ENCODE measurements at places on chromosomes 2 and 18.

DNA sequence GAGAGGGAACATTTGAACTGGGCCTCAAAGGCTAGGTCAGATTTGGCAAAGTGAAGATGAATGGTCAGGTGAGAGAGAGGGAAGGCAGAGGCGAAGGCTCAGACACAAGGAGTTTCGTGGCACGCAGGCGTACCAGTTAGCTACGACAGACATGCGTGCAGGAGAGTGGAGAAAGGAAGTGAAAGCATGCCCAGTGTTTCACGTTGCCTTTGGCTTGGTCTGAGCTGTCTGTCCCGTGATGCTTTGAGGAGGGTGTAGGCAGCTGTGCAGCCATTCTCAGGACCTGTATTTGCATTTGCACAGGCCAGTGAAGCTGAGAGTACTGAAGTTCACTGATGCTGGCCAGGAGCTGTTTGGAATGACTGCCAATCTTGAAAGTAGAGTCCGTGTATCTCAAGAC, 69.5 kb downstream of the HNRNPLL start:
- DNase-seq = no peak

DNA sequence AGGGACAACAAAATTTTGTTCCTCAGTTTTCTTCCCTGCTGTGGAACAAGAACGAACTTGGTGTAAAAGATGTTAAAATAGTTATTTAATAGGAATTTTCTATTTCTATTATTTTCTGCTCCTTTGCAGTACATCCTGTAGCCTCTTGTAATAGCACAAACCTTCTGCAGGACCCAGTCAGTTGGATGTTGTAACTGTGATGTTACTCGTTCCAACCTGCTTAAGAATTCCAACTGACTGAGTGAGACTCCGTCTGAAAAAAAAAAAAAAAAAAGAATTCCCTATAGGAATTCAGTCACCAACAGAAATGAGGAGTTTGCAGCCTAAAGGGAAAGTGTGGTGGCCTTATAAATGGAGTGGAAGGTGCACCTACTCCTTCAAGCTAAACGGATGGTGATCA, 46.4 kb upstream of the CDH20 start:
- no peak for DNase-seq

DNA sequence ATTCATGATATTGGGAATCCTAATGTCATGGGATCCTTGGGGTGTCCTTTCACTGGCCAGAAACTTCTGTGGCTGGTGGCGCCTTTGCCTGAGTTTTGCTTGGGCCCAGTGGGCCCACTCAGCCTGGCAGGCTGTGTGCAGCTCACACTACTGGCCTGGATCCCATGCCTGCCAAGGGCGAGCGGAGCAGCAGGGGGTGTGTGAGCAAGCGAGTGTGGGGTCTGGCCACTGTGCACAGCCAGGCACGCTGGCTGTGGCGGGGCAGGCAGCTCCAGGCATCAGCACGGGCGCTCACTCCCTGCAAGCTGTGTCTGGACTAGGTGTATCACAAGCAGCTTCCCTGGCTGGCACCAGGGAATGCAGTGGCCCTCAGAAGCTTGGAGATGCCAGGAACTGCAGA, 74.5 kb downstream of the NCOA1 start:
- no peak for DNase-seq

GRCh38 chr2:65636024-65636423, 203.6 kb upstream of the SPRED2 start:
- no peak for DNase-seq

- no peak for DNase-seq
Measured at GRCh38 chr2:239255218-239255617, 145.6 kb downstream of the HDAC4 start.

- DNase-seq = no peak
Measured at GRCh38 chr2:230155359-230155758, 64.4 kb downstream of the SP110 start.

DNA sequence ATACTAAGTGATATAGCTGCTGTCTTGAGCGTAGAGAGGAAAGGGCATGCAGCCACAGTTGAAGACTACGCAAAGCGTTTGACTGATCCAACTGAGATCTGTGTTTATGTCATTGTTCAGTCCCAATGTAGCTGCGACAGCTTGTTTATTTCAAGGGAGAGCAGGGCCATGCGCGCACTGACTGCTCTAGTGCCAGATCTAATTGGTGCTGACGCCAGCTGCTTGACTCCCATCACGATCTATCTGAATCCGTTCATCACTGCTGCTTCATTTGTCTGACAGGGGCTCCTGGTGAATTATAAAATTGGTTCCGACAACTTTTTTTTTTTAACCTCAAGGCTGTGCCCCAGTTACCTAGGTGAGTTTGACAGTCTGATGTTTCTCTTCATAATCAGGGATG, 75.7 kb downstream of the CHST9 start:
- no peak for DNase-seq

GRCh38 chr2:26273501-26273900, 28.8 kb downstream of the HADHB start:
- DNase-seq = no peak

GRCh38 chr2:98489971-98490962, 45.6 kb downstream of the INPP4A start:
- no peak for DNase-seq

DNA sequence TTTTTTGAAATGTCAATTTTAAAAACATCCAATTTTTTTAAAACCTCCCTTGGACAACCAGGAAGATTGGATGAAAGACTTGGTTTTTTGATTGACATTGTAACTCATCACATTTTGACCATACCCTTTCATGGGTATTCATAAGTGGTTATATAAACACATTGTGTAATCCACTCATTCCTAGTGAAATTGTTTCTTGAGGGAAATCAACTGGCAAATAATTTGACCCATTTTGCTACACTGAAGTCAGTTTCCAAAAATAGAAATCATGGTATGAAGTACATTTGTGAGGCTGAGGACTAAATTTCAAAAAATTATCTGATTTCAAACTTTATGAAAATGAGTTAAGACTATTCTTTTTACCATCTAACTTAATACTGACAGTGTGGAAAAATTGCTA, 31.5 kb downstream of the FBXO48 start:
- DNase-seq = peak; percentile 37

DNA sequence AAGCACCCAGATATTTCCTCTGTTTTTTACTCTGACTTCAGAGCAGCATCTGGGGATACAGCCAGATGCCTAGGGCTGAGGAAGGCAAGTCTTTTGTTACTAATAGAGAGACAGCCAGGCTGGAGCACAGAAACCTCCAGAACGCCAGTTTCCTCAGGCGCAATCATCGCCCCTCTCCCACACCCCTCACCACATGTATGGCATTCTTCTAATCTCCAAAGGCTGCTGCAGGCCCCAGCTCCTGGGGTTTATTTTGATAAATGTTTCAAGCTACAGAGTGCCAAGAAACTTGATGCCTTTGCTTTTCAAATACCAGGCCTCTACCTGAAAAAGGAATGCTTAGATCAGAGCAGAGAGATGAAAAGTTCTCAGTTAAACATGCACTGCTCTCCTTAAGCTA, 283.6 kb downstream of the RBM43 start:
- no peak for DNase-seq

DNA sequence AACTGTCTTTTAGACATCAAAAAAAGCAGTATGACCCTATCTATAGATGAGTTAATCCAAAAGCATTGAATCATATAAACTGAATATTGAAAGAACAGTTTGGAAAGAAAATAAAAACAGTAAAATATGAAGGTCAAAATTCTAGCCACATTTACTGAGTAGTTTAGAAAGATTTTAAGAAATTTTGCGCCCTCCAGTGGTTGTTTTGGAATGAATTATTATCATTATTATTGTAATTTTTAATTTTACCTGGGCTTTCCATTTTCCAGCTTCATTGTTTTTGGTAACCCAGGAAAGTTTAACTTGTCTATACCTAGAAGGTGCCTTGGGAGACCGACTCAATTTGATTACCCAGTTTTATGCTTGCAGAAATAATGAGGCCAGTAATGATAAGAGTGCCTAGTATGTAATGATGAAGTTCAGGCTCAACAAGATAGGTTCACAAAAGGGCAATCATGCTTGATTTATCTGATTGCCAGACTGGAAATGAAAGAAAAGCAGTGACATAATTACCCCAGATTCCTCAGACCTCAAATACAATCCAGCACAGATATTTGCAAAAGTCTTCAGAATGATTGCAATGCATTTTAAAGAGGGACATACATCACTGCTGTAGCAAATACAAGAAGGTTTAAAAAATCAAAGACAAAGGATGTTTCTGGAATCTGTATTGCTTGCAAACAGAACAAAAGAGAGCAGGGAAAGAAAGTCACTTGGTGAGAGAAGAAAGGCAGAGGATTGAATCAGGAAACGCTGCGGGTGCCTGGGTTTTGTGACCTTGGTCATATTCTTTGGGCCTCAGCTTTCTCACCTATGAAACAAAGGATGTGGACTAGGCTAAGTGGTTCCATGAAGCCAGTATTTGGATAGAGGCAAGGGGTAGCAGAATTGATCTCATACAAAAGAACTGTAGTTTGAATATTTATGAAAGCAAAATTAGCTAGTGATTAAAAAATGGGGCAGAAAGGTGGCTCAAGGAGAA, 153.8 kb downstream of the MAP2 start:
- DNase-seq = peak; percentile 21

- peak; percentile 11 for DNase-seq
Measured at GRCh38 chr2:176494949-176495353, 225.7 kb downstream of the MTX2 start.

All from GM03348 (cell line).